ENCODE measurements at places on chromosomes 1 and 21.

GRCh38 chr1:30872033-30872947, 36.3 kb downstream of the SDC3 start:
- H3K36me3 ChIP-seq: peaks cover 35% of the 10 kb centered on the region
- peaks cover 4% of the 10 kb centered on the region for H3K4me1 ChIP-seq
- H3K27ac ChIP-seq: no peak overlapping the region
- H3K27me3 ChIP-seq: no peaks in the 10 kb centered on the region
- no peak overlapping the region for H3K4me3 ChIP-seq
- no peak for DNase-seq

DNA sequence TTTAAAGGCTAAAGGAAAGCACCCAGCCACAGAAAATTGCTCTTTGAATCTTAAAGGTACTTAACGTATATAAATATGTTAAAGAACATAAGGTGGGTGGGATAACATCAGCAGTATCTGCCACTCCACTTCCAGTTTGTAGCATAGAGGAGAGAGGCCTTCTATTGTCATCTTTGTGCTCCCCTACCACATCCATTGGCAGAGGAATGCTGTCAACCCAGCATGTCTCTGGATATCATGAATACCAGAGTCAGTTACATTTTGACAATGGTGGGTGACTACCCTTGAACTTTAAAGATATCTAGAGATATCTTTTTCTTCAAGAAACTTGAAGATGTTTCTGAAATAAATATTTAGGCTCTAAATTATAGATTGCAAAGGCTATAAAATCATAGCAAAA, 283.2 kb upstream of the LRRC7 start:
- no peaks in the 10 kb centered on the region for H3K27me3 ChIP-seq
- no peak overlapping the region for H3K4me3 ChIP-seq
- no peak overlapping the region for H3K27ac ChIP-seq
- H3K36me3 ChIP-seq: no peaks in the 10 kb centered on the region
- no peaks in the 10 kb centered on the region for H3K4me1 ChIP-seq

DNA sequence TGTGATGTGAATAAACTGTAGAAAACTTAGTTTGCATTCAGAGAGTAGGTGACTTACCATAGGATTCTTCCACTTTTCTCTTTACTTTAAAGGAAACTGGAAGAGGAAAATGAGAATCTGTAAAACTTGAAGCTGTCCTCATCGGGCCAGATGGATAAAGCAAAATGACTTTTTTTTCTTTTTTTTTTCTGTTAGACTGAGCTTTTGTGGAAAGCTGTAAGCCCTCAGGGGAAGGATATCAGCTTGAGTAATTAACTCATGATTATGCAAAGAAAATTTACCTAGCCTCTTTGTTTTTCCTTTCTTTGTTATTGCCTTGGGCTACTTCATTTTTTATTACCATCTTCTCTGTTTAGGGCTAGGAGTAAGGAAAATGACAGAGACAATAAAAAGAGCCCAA, 53.4 kb downstream of the DPH5 start:
- H3K4me3 ChIP-seq: no peak overlapping the region
- DNase-seq: no peak
- H3K27ac ChIP-seq: no peak overlapping the region
- no peaks in the 10 kb centered on the region for H3K4me1 ChIP-seq
- H3K36me3 ChIP-seq: peaks cover 36% of the 10 kb centered on the region
- no peaks in the 10 kb centered on the region for H3K27me3 ChIP-seq

- H3K4me3 ChIP-seq: no peak overlapping the region
- DNase-seq: peak; percentile 50
- no peak overlapping the region for H3K27ac ChIP-seq
- peaks cover 6% of the 10 kb centered on the region for H3K36me3 ChIP-seq
- H3K4me1 ChIP-seq: peaks cover 24% of the 10 kb centered on the region
- H3K27me3 ChIP-seq: no peaks in the 10 kb centered on the region
These were observed 58.0 kb downstream of the NPHP4 start for GRCh38 chr1:5934058-5934884.

DNA sequence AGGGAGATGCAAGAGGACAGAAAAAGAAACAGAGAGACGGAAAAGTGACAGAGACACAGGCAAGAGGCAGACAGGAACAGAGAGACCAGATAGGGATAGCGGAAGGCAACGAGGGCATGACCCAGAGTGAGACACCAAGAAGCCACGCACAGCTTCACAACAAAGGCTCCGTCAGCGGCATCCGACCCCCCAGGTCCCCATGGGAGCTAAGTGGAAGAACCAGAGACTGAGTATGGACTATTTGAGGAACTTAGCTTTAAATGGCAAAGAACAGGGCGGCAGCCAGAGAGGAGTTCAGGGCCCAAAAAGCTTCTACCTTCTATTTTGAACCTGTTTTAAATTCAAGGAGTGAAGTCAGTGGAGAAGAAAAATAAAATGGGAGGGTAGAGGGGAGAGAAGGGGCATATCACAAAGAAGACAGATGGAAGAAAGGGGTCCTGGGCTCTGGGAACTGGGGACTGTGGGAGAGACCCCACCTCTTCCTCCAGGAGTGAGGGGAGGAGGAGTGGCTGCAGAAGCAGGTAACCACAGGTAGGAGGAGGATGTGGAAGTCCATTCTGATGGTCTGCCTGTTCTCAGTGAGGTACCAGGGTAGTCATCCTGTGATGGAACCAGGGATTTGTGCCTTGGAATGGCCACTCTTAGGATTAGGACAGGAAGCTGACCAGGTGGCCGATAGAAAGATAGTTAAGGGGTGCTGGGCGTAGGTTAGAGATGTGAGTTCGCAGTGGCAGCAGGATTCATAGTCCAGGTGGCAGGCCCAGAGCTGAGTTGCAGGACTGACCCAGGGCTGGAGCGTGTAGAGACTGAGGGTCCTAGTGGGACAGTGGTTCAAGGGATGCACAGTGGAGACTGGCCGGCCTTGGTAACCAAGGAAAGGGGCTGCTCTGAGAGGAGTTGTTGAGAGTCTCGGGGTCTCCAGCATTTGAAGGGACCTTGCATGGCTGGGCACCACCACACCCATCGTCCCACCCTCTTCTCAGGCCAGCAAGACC, 37.7 kb downstream of the CSMD2 start:
- H3K36me3 ChIP-seq: no peaks in the 10 kb centered on the region
- H3K27ac ChIP-seq: no peak overlapping the region
- H3K4me1 ChIP-seq: no peaks in the 10 kb centered on the region
- H3K4me3 ChIP-seq: no peak overlapping the region
